ENCODE measurements at places on chromosomes 7 and 10. TPM values are rescaled to one million over a fixed set of nuclear protein-coding genes. Genes with fewer than 3 reads are reported as not detected.

C7orf33 gene
- not detected for total RNA-seq

CALML5 gene
- not detected for total RNA-seq

SPDYE9 gene
- not detected for total RNA-seq

OR2A5 gene
- total RNA-seq = not detected

CPA2 gene
- 0.65 TPM for total RNA-seq

CFAP58 gene
- 0.53 TPM for total RNA-seq

PTPRN2 gene
- 3.0 TPM for total RNA-seq

DNA sequence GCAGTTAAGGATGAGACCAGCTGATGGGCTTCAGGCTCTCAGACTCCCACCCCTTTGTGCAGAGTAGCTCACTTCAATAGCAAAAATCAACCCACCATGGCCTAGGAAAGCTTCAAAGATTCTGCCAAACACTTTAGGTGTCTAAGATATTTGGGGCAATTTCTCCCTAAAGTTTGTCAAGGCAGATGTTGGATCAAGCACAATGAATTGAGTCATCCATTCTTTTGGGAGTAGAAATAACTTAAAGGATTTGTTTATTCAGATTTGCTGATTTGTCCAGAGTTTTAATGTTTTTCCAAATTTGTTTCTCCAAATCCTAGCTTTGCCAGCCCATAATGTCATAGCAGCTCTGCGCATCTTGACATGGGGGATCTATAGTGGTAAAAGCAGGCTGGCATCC, 855.1 kb downstream of the LRMDA start:
- DNase-seq = no peak
- H3K27ac ChIP-seq = no peak overlapping the region
- no peaks in the 10 kb centered on the region for H3K36me3 ChIP-seq
- H3K4me3 ChIP-seq = no peak overlapping the region
- H3K27me3 ChIP-seq = no peaks in the 10 kb centered on the region

DNA sequence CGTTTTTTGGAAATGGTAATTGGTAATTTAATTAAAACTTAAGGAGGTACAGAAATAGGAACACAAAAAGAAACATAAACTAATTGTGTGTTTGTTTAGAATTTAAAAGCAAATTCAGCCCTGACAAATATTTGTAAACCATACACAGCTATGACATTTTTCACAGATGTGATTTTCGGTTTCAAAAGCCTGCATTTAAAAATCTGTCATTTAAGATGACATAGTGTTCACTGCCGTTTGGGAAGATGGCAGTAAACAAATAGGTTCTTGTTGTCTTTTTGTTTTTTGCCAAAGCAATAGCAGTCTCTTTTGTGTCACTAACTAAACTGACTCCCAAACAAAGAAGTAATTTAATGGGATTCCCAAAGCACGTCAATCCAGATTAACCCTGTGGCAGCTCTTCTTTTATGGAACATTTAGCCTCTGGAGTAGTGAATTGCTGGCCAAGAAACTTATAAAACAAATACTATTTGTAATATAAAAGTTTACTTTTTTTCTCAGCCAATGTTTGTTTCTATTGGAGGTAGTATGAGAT, 697.6 kb downstream of the PHTF2 start:
- H3K4me3 ChIP-seq = peak overlapping the region; percentile 1
- no peaks in the 10 kb centered on the region for H3K27me3 ChIP-seq
- no peaks in the 10 kb centered on the region for H3K36me3 ChIP-seq
- peaks cover 36% of the 10 kb centered on the region for H3K4me1 ChIP-seq
- peak overlapping the region; percentile 6 for H3K27ac ChIP-seq

DNA sequence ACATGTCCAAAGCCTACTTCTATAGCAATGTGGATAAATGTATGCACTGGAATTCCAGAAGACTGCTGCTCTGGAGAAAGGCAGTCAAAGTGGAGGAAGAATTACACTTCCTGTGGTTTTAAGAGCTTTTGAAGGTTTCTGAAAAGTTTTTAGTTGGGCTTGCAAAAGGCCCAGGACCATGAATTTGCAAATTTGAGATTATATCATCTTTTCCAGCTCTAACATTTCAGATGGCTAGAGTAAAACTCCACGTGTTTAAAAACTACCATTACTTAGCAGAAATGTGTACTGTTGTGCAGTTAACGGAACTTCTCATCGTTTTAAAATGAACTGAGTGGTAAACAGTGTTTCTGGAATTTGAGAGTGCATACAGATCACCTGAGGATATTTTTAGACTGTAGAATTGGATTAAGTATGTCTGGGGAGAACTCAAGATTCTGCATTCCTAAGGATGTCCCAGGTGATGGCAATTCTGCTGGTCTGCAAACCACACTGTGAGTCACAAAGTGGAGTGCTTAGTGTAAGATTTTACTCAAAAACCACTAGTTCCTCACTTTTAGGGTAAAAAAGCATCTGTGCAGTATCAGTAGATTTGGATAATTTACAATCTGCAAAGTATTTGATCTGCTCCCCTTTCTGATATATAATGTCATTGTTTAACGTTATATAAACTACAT, 32.9 kb upstream of the CCDC71L start:
- H3K4me1 ChIP-seq = no peaks in the 10 kb centered on the region
- no peak overlapping the region for H3K27ac ChIP-seq
- H3K4me3 ChIP-seq = no peak overlapping the region
- H3K36me3 ChIP-seq = no peaks in the 10 kb centered on the region
- no peak for DNase-seq

DNA sequence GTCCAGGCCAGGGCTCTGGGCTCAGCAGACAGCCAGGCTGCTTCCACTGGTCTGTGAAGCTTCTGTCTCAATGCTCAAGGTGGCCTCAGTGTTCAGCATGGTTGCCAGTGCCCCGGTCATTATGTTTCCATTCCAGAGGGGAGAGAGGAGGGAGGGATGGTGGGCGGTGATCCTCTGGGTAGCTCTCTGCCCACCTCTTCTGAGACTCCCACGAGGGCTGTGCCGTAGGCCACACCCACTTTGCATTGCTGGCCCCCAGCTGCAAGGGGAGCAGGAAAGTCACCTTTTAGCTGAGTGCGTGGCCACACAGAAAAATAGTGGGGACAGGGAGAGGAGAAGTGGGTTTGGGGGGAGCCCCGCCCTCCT, 42.5 kb downstream of the FOXK1 start:
- H3K36me3 ChIP-seq = no peaks in the 10 kb centered on the region
- no peak for DNase-seq
- peak overlapping the region; percentile 88 for H3K27ac ChIP-seq
- no peaks in the 10 kb centered on the region for H3K27me3 ChIP-seq
- H3K4me1 ChIP-seq = peaks cover 16% of the 10 kb centered on the region

DNA sequence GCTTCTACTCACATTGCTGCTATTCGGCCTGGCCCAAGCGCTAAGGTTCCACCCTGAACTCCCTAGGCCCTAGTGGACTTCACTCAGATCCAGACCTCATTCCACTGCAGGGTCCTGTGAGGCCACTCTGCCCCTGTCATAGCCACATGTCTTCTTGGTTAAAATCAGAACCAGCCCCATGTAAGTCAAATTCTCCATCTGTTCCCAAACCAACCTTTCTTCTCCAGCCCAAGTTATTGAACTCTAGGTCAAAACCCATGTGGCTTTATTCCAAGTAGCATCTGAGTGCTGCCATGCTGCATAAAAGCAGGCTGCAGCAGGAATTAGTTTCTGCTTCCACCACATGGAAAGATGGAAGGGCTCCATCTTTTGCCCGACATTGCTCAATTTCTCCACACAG, 281.2 kb downstream of the SNX13 start:
- H3K4me3 ChIP-seq = no peak overlapping the region
- DNase-seq = no peak
- H3K36me3 ChIP-seq = no peaks in the 10 kb centered on the region

GRCh38 chr10:72242675-72243074, 26.6 kb upstream of the ASCC1 start:
- no peak overlapping the region for H3K27ac ChIP-seq
- no peak for DNase-seq
- H3K27me3 ChIP-seq = no peaks in the 10 kb centered on the region
- H3K36me3 ChIP-seq = no peaks in the 10 kb centered on the region
- H3K4me1 ChIP-seq = peaks cover 9% of the 10 kb centered on the region

DNA sequence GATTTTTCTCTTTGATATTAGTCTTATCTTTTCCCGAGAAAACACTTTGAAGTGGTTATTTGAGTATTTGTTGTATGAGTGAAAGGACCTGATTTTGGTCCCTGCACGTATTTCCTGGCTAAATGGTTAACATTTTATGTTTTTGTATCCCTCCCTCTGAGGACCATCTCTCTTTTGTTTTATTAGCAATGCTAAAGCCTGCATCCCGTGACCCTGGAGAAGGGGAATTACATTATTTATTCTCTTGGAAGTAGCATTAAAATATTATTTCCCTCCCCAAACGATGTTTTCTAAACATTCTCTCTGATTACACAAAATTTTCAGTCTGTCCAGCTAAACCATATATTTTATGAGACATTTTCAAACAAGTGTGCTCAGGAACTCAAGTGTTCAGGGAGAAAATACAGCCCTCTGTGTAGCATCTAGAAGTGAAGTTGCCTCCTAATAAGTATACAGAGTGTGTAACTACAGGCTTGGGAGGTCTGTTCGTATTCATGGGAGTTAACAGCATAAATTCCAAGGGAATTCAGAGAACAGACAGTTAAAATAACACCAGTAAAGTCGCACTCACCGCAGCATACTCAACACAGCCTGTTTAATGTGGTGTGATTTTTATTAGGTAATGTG, 163.8 kb upstream of the NPVF start:
- H3K27ac ChIP-seq = no peak overlapping the region
- no peak overlapping the region for H3K4me3 ChIP-seq
- peaks cover 3% of the 10 kb centered on the region for H3K4me1 ChIP-seq
- no peaks in the 10 kb centered on the region for H3K36me3 ChIP-seq

DNA sequence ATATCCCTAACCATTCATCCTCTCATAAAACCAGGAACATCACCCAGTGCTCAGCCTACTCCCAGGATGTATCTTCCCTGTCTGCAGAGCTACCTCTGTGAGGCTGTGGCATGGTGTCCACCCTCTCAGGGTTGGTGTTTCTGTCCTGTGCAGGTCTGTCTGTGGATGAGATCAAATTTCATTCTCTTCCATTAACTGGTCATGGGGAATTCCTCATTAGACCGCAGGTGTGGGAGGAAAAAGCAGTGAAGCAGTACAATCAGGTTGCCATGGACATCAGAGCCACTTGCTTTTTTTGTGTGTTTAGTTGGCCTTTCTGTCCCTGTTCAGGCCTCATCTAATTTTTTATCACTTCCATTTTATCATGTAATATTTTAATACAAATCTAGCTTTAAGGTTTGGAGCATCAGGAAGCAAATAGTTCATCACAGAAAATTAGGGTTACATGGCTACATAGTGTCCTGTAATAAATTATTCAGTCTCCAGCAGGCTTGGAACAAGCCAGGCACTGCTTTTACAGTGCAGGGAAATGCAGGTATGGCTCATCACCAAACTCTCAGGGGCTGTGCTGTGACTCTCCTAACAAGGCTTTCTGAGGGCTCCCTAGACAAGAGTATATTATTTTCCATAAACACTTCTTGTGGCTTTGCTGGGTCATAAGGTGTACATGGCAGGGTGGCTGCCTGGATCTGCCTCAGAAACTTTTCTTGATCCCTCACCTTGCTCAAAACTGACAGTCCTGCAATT, 594.9 kb upstream of the IGFBP3 start:
- no peak overlapping the region for H3K4me3 ChIP-seq

DNA sequence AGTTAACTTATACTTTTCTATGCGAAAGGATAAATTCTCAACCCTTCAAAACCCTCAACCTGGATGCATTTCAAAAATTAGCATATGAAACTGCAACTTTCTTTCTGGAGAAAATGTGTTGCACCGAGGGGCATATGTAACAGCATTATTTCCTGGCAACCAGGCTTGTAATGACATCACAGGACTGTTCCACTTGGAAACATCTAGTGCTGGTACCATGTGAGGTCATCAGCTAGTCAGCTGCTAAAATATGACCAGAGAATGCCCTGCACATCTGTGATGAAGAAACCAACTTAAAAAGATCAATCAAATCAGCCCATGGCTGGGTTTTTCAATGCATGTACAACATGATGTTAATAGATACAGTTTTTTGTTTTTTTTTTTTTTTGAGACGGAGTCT, 40.0 kb downstream of the FGFR2 start:
- no peak overlapping the region for H3K4me3 ChIP-seq

- H3K36me3 ChIP-seq = no peaks in the 10 kb centered on the region
- H3K27me3 ChIP-seq = no peaks in the 10 kb centered on the region
- H3K27ac ChIP-seq = no peak overlapping the region
- no peak overlapping the region for H3K4me3 ChIP-seq
- peaks cover 31% of the 10 kb centered on the region for H3K4me1 ChIP-seq
These were observed 116.0 kb downstream of the ARID5B start for GRCh38 chr10:62017491-62017870.

DNA sequence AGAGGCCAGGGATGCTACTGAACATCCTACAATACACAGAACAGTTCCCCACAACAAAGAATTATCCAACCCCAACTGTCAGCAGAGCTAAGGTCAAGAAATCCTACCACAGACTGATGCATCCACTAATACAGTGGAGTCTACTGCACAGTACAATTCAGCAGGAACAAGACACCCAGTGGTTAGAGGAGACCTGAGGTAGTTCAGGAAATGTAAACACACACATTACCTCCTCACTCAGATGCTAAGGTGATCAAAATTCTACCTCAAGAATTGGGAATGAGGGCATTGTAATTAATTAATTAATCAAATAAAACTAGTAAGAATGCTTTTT, 91.4 kb downstream of the ZFAND4 start:
- no peak for DNase-seq
- no peak overlapping the region for H3K4me3 ChIP-seq
- peaks cover 6% of the 10 kb centered on the region for H3K4me1 ChIP-seq
- H3K36me3 ChIP-seq = peaks cover 1% of the 10 kb centered on the region
- H3K27me3 ChIP-seq = no peaks in the 10 kb centered on the region

DNA sequence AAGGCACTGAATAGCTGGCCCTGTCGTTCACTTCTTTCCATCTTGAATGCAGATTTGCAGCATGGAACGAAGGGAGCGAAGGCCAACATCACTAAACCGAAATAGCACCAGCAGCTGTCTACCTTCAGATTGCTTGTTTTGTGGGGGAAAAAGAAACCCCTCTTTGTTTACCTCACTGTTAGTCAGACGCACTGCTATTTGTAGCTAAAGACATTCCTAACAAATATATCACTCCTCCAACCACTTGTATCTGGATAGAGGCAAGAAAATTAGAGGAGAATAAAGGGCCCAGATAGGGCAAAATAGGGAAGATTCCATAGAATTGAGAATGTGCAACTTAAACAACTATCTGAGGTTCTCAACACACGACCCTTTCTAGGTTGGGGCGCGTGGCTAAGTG, 26.5 kb downstream of the ANK3 start:
- DNase-seq = no peak
- H3K36me3 ChIP-seq = no peaks in the 10 kb centered on the region
- peaks cover 15% of the 10 kb centered on the region for H3K4me1 ChIP-seq
- no peak overlapping the region for H3K27ac ChIP-seq
- no peaks in the 10 kb centered on the region for H3K27me3 ChIP-seq

DNA sequence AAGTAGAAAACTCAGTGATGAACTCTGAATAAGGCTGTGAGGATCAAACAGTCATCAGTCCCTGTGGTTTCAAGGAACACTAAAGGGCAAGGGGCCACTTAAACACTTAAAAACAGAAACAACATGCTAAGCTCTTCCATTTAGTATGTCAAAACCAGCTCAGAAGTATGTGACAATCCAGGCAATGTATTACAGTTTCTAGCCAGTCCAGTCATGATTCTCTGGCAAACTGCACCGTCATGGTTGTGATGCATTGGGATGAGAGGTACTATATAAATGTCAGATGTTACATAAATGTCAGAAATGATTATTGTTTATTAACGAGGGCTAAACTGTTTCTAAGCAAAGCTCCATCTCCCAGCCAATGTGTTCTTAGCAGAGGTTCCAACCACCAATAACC, 4.7 kb upstream of the CREB5 start:
- H3K27ac ChIP-seq = no peak overlapping the region
- no peaks in the 10 kb centered on the region for H3K36me3 ChIP-seq
- peaks cover 66% of the 10 kb centered on the region for H3K27me3 ChIP-seq
- H3K4me3 ChIP-seq = no peak overlapping the region
- H3K4me1 ChIP-seq = peaks cover 25% of the 10 kb centered on the region

- no peak for DNase-seq
- H3K27me3 ChIP-seq = no peaks in the 10 kb centered on the region
- H3K4me1 ChIP-seq = no peaks in the 10 kb centered on the region
- no peak overlapping the region for H3K27ac ChIP-seq
These were observed 119.0 kb downstream of the CREB5 start for GRCh38 chr7:28531291-28531690.
